Effector CD4-positive, alpha-beta T cell (primary cell): ENCODE measurements at places on chromosomes 2 and 18.

- no peak for DNase-seq
Measured at GRCh38 chr18:56322406-56322805, 316.0 kb downstream of the TXNL1 start.

DNA sequence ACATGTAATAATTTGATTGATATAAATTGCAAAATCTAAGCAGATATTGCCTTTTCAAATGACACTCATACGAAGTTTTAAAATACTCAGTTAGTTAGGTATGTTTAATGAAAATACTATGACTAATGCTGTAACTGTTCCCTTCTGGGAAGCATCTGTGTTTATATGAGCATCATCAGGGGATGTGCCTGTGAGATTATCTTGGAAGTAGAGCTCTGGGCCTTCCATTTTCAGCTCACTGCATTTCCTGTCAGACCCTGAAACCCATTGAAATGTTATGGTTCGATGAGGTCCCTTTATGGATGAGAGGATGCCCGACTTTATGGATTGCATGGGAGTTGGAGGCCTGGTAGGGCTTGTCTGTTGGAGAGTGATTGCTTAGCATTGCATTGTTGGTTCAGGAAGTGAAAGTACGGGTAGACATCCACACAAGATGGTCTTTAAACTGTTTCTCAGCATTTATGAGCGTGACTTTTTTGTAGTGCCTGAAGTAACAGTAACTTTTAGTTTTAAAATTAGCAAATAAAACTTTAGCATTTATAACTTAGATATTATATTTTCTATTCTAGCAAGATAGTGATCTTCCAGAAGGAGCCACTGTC, 28.7 kb downstream of the ELP2 start:
- DNase-seq = no peak

GRCh38 chr2:150872756-150873395, 385.4 kb upstream of the RND3 start:
- no peak for DNase-seq

DNA sequence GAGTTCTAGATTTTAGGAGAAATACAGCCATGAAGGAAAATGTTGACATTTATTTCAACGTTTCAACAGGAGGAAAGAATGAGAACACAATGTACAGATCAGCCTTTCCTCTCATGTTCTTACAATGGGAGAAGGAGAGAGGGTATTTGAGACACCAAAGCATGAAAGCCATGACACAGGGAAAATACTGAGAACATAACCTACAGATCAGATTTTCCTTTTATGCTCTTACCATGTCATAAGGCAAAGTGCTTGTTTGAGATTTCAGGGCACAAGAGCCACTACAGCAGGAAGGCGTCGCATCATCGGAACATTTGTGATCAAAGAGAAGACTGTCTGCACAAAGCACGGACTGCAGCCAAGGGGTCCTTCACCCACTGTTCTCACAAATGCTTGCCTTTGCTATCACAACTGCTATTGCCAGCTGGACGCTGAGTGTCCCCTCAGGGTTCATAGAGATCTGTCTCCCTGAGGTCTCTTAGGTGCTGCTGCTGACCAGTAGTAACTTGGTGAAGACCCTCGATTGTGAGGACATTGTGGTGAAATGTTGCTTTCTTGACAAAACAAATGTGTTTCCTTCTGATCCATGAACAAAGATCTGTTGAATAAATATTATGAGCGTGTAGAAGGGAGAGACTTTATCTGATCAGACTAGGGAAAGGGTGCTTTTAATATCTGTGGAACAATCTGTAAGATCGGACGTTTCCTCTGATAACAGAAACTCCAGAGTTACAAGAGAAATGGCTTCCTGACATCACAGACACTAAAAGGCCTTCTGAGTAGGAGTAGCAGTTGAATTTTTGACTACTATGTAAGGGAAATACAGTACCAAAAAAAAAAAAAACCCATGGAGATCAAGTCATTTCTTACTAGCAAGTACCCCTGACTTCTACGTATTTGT, 6.4 kb upstream of the IL1RL1 start:
- no peak for DNase-seq

DNA sequence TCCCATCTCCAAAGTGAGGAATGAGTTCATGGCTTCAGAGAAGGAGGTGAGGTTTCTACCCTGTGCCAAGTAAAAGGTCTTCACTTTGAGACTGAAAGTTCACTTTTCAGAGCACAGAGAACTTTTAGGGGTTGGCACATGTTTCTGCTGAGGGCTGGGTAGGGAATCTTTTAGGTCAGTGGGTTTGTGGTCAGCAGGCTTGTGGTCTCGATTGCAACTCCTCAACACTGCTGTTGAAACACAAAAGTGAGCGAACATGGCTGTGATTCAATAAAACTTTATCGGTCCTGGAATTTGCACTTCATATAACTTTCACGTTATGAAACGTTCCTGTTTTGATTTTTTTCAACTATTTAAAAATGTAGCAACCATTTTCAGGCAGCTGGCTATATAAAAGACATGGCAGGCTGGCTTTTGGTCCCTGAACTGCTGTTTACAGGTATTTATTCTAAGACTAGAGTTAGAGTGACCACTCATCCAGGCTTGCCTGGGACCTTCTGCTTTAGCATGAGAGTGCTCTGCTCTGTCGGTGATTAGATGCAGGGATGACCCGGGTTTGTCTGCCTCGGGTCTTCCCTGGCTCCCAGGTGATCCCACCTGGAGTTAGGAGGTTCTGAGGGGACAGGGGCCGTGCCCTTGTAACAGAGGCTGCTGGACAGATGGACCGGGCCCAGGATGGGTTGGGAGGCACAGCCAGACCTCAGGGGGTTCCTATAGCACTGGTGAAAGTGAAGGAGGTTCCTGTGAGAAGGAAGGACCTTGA, 62.7 kb upstream of the TAF1B start:
- DNase-seq = no peak
